ENCODE measurements at places on chromosomes 4 and X.

- DNase-seq: no peak
These were observed 353.3 kb downstream of the RAB28 start for GRCh38 chr4:13130848-13131247.

DNA sequence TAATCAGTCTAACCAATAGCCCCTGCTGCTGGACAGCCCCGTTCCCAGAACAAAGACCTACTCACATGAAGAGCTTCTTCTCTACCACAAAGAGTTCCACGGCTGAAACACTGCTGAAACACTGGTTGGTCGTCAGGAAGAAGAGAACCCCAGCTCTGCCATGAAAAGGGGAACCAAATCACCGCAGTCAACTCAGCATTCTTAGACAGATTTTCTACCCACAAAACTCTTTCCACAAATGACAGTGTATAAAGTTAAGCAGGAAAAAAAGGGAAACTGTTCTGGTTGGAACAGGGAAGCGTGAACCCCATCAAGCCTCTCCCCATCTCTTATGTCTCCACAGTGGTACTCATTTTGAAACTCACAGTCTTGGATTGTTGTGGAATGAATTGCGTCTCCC, 57.3 kb downstream of the ABCG2 start:
- no peak for DNase-seq

DNA sequence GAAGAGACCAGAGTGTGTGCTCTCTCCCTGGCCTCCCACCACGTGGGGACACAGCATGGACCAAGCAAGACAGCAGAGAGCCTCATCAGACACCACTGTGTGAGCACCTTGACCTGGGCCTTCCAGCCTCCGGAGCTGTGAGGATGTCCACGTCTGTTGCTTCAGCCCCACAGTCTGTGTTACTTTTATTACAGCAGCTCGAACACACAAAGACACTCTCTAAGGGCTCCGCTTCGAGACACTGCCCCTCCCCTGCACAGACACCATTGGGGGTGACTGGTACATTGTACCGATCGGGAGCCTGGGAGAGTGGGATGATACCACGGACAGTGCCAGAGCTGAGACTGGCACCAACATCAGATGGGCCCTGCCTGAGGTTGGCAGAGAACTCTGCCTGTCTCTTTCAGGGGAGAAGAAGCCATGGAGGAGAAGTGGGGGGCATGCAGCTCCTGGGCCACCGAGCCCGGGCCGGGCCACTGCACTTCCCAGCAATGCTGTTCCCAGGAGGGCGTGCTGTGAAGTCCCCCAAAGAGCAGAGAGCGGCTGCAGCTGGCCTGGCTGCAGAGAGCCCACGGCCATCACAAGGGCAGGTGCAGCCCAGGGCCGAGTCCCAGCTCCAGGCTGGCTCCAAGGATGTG, 48.1 kb upstream of the HMX1 start:
- no peak for DNase-seq

DNA sequence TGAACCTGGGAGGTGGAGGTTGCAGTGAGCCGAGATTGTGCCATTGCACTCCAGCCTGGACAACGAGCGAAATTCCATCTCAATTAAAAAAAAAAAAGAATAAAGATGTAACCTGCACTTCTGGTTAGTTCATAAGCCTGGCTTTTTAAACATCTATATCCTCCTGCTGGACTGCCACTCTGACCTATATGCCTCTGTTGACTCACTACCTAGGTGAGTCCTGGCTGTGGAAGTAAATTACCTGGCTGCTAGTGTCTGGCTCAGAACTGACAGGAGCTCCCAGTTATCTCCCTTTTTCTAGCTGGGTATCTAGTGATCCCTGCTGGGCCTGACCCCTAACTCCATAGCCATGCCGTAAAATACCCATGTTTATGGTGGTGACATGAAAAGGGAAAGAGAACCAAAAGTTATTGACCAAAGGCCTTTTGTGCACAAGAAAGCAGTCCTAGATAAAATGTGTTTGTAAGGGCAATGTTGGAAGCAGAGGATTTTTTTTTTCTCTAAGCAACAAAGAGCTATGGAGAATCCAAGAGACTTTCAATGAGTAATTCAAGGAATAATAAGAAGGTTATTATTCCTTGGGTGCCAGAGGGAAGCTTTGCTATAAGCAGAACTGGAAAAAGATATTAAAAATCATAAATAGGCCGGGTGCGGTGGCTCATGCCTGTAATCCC, 10.4 kb upstream of the G3BP2 start:
- no peak for DNase-seq

GRCh38 chr4:15592799-15593198, 62.4 kb downstream of the FBXL5 start:
- DNase-seq: no peak

GRCh38 chr4:116520886-116521285, 564.5 kb downstream of the TRAM1L1 start:
- DNase-seq: no peak

GRCh38 chrX:68932611-68933010, 103.8 kb downstream of the EFNB1 start:
- DNase-seq: no peak

DNA sequence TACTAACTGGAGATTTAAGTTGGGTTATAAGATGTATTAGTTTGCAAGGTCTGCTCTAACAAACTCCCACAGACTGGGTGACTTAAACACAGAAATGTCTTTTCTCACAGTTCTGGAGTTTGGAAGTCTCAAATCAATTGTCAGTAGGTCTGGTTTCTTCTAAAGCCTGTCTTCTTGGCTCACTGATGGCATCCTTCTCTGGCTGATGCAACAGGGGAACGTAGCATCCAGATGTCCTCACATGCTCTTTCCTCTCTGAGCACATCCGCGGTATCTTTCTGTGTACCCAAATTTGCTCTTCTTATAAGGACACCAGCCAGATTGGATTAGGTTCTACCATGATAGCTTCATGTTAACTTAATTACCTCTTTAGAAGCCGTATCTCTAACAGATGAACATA, 63.2 kb upstream of the BMP3 start:
- DNase-seq: no peak

- no peak for DNase-seq
These were observed 52.5 kb upstream of the RPL34 start for GRCh38 chr4:108567831-108568230.

- no peak for DNase-seq
These were observed 15.6 kb downstream of the XAGE3 start for GRCh38 chrX:52852110-52852860.

DNA sequence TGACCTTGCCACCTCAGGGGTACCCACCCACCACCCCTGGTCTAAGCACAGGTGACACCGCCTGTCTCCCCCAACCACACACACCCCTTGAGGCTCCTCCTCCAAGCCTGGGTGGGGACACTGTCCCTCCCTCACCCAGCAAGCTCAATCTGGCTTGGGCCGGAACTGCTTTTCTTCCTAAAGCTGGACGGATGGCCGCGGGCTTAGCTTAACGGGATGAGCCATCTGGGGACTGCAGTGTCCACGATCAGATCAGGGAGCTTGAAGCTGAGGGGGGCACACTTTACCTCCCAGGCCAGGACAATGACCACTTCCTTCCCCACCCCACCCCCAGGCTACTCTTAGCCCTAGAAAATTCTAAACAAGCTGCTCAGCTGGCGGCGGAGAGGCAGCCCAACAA, 1.0 kb upstream of the SLC6A8 start:
- no peak for DNase-seq

- DNase-seq: no peak
These were observed 40.2 kb downstream of the SH3KBP1 start for GRCh38 chrX:19846995-19847790.

DNA sequence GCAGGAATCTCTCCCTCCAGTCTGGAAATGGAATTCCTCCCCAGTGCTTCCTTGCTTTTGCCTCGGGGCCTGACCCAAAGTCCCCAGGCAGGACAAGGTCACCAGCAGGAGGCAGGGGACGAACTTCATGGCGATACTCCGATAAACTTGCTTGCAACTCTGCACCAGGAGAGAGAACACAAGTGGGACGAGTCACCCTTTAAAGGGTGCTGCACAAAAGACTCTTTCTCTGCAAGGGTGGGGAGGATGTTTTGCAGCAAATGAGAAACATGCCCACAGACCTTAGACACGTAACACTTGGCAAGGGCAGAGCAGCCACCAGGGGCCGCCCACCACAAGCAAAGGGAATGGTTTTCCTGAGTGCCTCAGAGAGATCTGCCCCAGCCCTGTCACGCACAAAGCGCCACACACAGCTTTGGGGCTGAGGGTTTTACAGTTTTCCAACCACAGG, at the start of gene FGFBP2:
Gene FGFBP2, minus strand, starts transcription at position 175 of the 451 bp plus-strand sequence. Its CDS starts 46 bp downstream, at position 129.
- no peak for DNase-seq

- DNase-seq: no peak
These were observed 4.8 kb downstream of the PROM1 start for GRCh38 chr4:16079046-16079445.

GRCh38 chr4:87481377-87481776, 47.8 kb downstream of the SPARCL1 start:
- no peak for DNase-seq

DNA sequence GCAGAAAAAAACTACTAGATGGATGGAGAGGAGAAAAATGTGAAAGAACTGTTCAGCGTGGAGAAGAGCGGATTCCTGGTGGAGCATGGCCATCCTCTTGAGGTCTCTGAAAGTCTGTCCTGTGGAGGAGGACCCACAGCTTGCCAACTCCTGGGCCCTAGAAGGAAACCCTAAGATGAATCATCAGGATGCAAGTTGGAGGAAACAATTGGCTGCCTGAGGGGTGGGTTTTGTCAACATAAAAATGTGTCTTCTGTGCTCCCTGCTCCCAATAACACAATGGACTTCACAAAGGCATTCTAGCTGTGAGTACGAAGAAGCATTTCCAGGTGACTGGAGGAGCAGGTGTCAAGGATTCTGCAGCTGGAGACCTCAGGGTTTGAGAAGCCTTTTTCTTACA, 37.2 kb downstream of the CNGA2 start:
- no peak for DNase-seq

Data from thoracic aorta (tissue), 2 donors.